Stimulated activated naive CD8-positive, alpha-beta T cell treated with anti-CD3 and anti-CD28 coated beads, Interleukin-15, amount 100 ng/mL, for 72 hours (primary cell): ENCODE measurements at places on chromosomes 2 and 18.

GRCh38 chr18:79479761-79480161 is 84.0 kb downstream of the NFATC1 start:
- DNase-seq: no peak

- DNase-seq: no peak
Measured at GRCh38 chr2:234971496-234971895, 19.7 kb downstream of the SH3BP4 start.

DNA sequence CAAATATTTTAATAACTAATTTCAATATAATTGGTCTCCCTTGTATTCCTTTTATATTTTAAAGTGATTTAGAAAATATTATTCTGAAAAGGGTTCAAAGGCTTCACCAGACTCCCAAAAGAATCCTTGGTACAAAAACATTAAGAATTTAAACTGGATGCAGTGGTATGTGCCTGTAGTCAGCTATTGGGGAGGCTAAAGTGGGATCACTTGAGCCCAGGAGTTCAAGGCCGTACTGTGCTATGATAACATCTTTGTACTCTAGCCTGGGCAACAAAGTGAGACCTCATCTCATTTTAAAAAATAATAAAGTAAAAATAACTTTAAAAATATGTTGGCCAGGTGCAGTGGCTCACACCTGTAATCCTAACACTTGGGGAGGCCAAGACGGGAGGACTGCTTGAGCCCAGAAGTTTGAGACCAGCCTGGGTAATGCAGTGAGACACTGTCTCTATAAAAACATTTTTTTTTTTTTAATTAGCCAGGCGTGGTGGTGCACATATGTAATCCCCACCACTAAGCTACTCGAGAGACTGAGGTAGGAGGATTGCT is 14.7 kb downstream of the NCL start:
- DNase-seq: no peak

DNA sequence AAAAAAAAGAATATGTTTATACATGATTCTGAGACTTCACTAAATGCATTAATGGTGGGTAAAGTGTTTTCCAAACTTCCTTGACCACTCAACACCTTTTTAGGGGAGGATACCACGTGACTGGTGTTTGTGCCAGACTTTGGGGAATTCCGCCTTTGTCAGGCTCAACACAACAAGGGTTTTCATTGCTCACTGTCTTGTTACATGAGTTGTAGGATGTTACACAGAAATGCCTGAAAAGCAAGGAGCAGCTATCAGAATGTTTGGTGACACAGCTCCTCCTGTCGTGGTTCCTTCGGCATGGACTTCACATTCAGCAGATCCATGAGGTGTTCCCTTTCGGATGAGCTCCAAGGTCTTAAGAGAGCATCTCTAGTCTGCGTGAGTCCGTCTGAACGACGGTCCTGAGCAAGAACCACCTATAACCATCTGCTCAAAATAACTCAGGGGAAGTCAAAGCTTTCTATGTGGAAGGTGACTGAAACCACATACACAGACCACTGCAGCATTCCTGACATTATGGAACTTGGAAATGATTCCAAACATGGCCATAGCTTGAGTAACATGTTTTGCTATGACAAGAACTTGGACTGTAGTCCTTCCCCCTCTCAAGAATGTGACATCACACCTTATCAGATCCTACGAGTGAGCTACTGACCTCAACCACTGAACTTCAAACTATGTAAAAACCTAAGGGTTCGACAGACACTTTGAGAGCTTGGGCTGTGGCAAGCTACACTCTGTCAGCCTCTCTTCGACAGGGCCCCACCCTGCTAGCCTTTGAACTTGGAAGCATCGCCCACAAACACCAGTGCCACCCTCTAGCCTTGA is 57.5 kb downstream of the MCFD2 start:
- DNase-seq: no peak

GRCh38 chr2:134014196-134014960 is 239.5 kb upstream of the MGAT5 start:
- DNase-seq: no peak

- DNase-seq: no peak
Measured at GRCh38 chr2:224195925-224196571, 157.0 kb upstream of the SERPINE2 start.

- no peak for DNase-seq
Measured at GRCh38 chr2:149077861-149078260, 39.4 kb downstream of the LYPD6B start.

DNA sequence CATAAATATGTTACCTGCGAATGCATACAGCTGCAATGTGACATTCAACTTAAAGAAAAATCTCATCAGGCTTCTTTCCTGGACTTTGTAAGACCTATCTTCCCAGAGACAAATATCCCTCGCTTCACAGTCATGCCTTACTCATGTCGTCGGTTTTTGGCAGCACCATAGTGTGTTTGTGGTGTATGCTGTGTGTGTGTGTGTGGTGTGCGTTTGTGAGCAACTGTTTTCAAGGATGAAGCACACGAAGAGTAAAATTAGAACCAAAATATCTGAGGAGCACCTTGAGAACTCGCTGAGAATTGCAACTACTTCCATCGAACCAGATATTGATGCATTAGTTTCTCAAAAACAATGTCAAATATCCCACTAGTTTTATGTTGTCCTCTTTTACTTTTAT is 56.9 kb downstream of the ASB1 start:
- no peak for DNase-seq

DNA sequence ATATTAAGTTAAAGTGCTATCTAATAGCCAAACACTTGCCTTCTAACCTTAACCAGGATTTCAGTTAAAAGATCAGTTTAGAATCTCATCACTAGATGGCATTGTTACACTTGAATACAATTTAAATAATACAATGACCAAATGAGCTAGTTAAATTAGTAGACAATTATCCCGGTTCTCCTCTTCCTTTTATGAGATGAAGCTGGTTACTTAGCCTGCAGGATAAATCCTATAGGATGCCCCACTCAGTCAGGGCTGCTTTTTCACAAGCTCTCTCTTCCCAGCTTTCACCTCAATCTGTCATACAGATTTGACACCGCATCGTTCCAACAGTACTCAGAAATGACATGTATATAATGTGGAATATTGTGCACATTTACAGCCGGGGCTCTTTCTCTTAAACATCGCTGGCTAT is 678.8 kb downstream of the KCNJ3 start:
- DNase-seq: no peak

DNA sequence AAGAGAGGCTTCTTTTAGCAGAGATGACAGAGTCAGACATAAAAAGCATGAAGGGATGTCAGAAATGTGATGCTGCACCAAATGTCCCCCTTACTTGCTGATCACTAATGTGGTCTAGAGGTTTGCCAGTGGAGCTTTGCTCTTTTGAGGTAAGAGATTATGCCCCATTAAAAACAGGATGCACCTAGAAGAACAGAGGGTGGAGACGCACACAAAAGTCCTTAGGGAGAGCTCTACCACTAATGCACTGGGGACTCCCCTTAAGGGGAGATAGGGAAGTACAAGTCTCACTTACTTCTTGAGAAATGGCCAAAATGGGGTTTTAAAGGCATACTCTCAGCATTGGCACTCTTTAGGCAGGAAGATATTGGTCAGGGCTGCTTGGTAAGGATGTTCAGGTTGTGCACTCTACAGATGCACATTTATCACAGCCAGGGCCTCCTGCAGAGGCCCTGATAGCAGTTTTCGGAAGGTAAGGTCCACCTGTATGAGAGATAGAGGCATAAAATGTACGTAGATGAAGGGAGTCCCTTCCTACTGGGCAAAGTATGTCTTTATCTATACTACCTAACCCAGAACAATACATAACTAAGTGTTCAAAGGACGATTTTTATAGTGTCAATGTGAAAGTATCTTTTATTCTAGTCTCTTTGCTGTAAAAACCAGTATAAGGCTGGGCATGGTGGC is 17.0 kb upstream of the SCYGR1 start:
- no peak for DNase-seq

DNA sequence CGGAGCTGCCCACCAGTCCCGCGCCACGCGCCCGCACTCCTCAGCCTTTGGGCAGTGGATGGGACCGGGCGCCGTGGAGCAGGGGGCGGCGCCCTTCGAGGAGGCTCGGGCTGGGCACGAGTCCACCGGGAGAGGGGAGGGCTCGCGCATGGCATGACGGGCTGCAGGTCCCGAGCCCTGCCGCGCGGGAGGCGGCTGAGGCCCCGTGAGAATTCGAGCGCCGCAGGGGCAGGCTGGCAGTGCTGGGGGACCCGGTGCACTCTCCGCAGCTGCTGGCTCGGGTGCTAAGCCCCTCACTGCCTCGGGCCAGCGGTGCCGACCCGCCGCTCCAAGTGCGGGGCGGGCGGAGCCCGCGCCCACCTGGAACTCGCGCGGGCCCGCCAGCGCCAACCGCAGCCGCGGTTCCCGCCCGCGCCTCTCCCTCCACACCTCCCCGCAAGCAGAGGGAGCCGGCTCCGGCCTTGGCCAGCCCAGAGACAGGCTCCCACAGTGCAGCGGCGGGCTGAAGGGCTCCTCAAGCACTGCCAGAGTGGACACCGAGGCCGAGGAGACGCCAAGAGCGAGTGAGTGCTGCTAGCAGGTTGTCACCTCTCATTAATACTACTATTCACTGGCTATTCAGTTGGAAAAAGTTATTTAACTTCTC is 3.6 kb upstream of the TTC21B start:
- no peak for DNase-seq

GRCh38 chr2:240814946-240815760 is 4.9 kb downstream of the KIF1A start:
- DNase-seq: no peak

GRCh38 chr2:118645876-118646275 is 201.6 kb downstream of the EN1 start:
- no peak for DNase-seq

GRCh38 chr18:62771494-62772270 is 56.3 kb downstream of the PHLPP1 start:
- DNase-seq: no peak

DNA sequence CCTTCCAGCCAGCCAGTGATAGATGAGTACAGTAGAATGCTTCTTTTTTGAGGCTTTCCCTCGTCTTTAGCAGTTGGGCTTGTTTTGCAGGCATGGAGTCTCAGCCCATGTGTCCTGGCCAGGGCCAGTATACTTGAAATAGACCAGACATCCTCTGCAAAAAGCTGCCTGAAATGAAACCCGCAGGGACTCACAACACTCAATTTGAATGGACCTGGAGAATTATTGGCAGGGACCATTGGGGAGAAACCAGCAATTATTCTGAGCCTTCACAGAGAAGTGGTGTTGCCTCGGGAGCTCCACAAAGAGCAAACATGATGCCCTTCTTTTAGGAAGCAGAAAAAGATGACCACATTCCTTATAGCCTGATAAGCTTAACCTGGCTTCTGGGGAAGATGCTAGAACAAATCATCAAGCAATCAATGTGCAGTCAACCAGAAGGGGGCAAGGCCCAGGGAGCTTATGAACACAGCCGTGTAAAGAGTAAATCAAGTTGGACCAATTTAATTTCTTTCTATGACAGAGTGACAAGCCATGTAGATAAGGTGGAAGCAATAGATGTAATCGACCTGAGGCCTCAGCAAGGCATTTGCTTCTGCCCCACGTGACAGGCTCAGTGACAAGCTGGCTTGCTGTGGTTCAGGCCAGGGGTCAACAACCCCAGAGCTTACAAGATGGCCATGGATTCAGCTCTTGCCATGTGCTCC is 42.1 kb downstream of the BOD1L2 start:
- DNase-seq: no peak

DNA sequence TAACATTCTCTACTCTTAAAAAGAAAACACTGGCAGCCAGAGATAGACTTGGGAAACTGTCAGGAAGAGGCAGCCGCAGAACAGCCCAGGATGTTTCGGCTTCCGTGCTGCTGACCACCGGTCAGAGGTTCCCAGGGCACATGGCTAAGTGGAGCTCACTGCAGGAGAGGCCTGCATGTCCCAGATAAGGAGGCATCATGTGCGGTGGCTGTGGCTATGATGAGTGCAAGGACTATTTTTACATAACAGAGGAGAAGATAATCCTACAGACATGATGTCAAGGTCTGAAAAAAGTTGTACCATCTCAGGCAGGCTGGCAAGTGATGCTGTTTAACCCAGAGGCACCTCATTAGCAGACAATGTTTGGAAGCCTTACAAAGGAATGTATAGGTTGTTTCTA is 252.3 kb downstream of the CYRIA start:
- DNase-seq: no peak

DNA sequence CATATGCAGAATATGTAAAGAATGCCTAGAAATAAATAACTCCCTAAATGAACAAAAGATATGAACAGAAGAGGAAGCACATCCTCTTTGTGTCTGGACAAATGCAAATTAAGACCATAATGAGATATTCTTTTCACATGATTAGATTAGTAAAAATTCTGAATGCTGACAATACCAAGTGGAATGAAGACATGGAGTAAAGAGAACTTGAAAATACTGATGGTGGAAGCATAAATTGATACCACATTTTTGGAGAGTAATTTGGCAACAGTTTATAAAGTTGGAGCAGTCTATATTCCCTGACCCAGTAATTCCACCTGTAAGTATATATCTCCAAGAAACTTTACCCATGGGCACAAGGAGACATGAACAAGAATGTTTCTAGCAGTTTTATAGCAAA is 130.0 kb downstream of the CAPN13 start:
- no peak for DNase-seq
